ENCODE measurements at places on chromosomes 12 and 14. TPM values are rescaled to one million over a fixed set of nuclear protein-coding genes. Genes with fewer than 3 reads are reported as not detected.
A peak's percentile ranks its signal among the peaks of the same experiment; 100 is the strongest.

Gene KRT82
- polyA plus RNA-seq, result not detected

GRCh38 chr12:3170423-3171194 lies 93.4 kb downstream of the TSPAN9 start:
- DNase-seq, result no peak

Gene SERPINA9
- not detected for polyA plus RNA-seq

- no peak for DNase-seq
These were observed 5.5 kb downstream of the CCDC92 start for GRCh38 chr12:123967121-123967586.

GRCh38 chr12:12357719-12358461 lies 1.0 kb downstream of the BORCS5 start:
- DNase-seq, result peak; percentile 34
